ENCODE measurements at places on chromosomes 5 and 9. TPM values are rescaled to one million over a fixed set of nuclear protein-coding genes. Genes with fewer than 3 reads are reported as not detected.

Gene ENTREP1
- not detected for total RNA-seq

Gene PCDHGA3
- total RNA-seq: 0.11 TPM

Gene GRIN1
- total RNA-seq: 1.9 TPM

Gene PCDHGA5
- total RNA-seq: 0.57 TPM

Gene IFNA21
- total RNA-seq: not detected

Gene GABRB2
- total RNA-seq: not detected

Gene MEIKIN
- not detected for total RNA-seq

Gene HTR1A
- not detected for total RNA-seq

Gene PCDHB15
- total RNA-seq: not detected

Gene LRRC26
- 3.0 TPM for total RNA-seq

Gene SNX18
- 28.0 TPM for total RNA-seq

Gene IFNA2
- not detected for total RNA-seq

Gene RAI14
- 71.5 TPM for total RNA-seq

Gene TMEM252
- not detected for total RNA-seq

Gene CCL21
- not detected for total RNA-seq

Gene PCDH1
- 1.5 TPM for total RNA-seq

Gene CCDC171
- 1.1 TPM for total RNA-seq

Gene SUB1
- 281 TPM for total RNA-seq

Gene ENHO
- total RNA-seq: 1.00 TPM

Gene FRRS1L
- total RNA-seq: 0.30 TPM

Gene PCDHGA6
- 0.49 TPM for total RNA-seq

Gene OR1L1
- not detected for total RNA-seq

Gene CAMK4
- not detected for total RNA-seq

Gene SOHLH1
- total RNA-seq: 44.9 TPM

Gene PCDHB12
- total RNA-seq: 0.12 TPM

Gene ESM1
- total RNA-seq: not detected

Gene DMXL1
- total RNA-seq: 30.0 TPM

Gene SPAG8
- total RNA-seq: 0.29 TPM

Gene RPP25L
- 26.2 TPM for total RNA-seq

Gene FBLL1
- total RNA-seq: not detected

Gene ANKRD34B
- total RNA-seq: not detected

Gene PKD2L2
- total RNA-seq: not detected

Gene PSD2
- 0.09 TPM for total RNA-seq

Gene TMEM215
- not detected for total RNA-seq

Gene GFRA3
- total RNA-seq: 2.4 TPM

Gene MRPS2
- total RNA-seq: 66.9 TPM

Gene PLEKHG4B
- 15.0 TPM for total RNA-seq

Gene DENND4C
- total RNA-seq: 40.1 TPM

Gene KLF9
- 0.77 TPM for total RNA-seq
